ENCODE measurements at places on chromosomes 2 and 18.

GRCh38 chr2:230244211-230244610 lies 18.7 kb downstream of the SP140 start:
- no peak for DNase-seq

GRCh38 chr2:216108310-216108966 lies 710 bp upstream of the XRCC5 start:
- DNase-seq, result no peak

DNA sequence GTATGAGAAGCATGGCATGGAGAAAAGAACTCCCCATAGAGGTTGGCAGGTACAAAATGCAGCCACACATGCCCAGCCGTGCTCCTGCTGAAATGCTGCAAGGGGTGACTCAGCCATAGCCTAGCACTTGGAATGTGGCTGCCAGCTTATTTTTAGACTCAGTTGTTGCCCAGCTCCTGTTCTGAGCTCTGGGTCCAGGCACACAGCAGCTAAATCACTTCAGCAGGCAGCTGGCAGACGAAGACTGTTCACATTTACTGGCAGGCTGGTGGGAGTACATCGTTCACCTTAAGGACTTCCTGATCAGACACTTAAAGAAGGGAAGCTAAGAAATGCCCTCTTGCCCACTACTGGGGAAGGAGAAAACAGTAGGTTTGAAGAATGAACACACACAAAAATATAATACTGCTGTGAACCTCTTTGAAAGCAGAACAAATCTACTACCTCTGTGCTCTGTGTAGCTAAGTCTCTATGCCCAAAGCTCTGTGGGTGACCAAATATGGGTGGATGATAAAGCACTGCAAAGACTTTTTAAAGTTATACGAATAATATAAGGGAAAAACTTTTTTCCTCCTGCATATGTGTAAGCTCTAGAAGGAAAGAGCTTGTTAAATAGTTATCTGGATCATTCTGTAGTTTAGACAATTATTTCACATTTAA lies 146.1 kb downstream of the LNPK start:
- no peak for DNase-seq

DNA sequence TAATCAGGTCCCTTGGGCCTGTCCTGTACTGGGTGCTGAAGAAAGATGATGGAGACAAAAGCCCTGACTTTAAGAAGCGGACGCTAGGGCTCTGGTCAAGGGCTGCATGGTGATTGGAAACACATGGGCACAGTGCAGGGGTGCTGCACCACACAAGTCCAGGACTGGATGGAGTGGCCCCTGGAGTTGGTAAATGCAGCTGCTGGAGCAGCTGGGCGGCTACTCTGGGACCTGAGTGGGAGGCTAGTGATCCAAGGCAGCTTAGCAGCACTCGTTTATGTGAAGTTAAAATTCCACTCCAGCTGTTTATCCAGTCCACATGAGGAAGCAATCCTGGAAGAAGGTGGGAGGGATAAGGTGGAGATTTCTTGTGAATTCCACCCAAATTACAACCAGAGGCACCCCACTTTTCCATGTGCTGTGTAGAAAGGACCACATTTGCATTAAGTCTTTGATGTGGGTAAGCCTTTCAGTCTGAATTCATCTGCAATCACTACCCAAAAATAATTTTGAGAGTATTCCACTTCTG lies 24.9 kb downstream of the MERTK start:
- no peak for DNase-seq

DNA sequence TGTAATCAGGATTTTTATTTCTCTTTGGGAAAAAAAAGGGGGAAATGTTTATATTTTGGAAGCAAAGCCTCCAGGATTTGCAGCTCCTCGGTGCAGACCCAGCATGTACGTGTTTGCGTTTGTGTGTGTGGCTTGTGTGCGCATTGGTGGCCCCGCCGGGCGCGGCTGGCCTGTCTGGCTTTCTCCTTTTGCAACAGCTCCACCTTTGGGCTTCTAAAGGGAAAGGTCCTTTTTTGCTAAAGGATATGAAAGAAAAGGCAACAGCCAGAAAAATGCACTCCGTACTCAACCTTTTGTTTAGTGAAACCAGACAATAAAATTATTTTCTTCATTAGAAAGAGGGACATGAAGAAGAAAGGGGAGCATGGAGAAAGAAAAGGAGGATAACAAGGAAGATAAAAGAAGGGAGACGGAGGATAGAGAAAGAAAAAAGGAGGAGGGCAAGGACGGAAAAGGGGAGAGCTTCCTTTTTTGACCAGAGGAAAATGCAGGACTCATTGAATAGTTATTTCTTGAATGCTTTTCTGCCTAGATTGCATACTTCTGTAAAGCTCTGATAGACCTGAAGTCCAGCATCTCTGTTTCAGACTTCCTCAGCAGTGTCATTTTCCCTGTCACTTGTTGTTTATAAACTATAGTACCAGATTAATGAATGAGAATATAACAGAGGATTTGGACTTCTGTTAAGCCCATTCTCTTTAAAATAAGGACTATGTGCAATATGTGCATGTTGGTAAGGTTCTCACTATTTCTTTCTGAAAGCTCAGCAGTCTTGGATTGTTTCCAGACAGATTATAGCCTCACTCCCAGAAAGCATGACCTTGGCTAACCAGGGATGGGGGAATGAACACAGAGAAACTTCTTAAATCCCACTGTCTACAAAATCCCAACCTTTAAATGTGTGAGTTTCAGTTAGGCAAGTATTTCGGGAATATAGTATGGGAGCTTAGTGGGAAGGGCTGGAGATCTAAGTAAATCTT lies 563.1 kb upstream of the PIK3C3 start:
- DNase-seq, result peak; percentile 14

GRCh38 chr2:238286551-238286950 lies 1.9 kb downstream of the PER2 start:
- DNase-seq, result no peak

DNA sequence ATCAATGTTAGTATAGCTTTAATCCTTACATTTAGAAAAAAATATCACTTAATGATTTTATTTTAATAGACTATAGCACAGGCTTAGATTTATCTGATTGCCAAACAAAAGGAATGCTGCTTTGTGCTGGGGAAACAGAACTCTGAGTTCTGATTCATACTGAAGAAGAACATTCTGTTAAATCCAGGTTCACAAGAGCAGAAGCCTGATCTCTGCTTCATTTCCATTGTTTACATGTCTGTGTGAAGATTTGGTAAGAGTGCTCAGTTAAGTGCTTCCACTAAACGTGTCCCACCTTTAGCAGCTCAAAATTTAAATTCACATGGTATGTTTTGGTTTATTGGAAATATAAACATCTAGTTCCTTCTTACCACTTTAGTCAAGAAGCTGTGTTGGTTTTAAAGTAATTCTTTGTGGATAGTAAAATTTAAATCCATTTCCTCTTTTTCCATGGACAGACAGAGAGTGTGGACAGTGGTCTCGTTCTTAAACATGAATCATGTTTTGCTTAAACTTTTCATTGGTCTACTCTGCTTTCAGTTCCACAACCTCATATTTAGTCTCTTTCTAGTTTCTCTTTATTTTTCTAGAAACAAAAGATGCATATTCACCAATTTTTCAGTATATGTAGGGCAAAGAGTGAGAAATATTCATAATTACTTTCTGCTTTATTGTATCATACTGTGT lies 59.1 kb downstream of the NYAP2 start:
- no peak for DNase-seq

DNA sequence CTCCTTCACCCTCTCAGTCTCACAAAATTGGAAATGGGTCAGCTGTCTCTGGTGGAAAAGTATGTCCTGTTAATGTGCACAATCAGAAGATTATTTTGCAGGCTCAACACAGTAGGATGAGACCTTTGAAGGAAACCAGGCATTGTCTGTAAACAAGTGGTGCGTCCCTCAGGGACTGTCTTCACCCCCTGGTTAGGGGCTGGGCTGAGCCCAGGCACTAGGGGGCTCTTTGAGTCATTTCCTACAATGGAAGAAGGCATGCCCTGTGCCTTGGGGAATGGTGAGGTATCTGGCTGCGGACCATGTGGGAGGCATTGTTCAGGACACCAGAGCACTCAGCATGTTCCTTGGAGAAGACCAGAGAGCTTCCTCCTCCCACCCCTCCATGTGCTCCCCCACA lies 26.8 kb downstream of the PKDCC start:
- DNase-seq, result no peak

- no peak for DNase-seq
Observed at GRCh38 chr18:47528343-47528742, 276.9 kb upstream of the SKOR2 start.

DNA sequence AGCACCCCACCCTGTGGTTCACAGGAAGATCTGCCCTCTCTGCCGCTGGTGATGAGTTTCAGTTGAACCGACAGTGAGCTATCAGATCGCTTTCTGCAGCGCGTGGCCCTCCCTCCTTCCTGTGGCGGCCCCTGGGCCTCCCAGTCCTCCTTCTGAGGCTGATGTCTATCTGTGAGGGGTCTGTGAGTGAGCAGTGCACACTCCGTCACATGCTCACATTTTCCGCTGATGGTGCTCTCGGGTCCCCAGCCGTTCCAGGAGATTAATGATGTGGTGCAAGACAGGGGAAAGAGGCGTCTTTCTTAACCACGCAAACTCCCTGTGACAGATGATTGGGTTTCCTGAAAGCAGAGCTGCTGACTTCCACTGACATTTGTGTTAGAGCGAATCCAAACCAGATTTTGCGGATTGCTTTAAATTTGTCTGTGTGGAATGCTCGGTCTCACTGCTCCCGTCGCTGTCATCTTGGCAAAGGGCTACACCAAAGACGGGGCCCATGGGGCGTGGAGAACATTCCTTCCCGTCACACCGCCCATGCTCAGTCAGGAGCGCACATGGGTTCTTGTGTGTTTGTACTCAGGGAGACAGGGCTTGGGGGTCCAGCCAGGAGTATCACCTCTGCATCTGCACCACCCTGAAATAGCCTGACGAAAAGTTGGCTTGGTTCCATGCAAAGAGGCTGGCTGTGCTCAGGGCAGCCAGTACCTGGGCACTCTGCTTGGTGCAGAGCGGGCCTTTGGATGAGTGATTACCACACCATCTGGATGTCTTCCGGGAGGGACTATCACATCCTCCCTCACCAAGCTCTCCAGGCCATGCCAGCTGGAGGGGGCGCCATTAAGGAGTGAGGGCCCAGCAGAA lies 154.7 kb upstream of the HS6ST1 start:
- DNase-seq, result peak; percentile 49

DNA sequence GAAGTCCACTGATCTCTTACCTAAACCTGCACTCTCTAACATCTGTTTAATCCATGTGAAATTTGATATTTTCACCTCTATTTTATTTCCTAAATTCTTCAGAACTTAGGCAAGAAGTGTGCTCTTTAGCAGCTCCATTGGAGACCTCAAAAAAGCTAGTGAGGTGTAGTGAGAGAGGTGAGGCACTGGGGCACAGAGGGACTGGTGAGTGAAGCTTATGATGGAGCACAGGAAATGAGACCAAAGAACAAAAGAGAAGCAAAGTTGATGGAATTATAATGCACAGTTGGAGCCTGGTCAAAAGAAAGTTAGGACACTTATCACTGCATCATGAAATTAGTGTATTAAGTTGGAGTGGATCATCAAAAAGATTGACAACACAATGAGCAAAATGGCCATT lies 1050.7 kb upstream of the NRXN1 start:
- DNase-seq, result no peak

DNA sequence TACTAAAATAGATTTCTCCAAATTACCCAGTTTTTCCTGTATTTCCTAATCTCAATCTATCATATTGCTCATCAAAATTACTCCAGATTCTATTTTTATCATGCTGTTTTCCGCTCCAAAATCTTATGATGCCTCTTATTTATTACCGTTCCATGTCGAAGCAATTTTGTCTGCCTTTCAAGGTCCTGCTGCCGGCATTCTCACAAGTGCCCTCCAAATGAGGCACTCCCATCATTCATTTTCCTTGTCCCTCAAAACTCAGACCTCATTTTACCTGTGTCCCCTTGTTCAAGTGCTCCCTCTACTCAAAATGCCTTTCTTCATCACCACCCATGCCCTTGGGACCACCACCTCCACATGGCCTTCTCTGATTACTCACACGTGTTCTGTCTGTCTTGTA lies 13.1 kb downstream of the NEB start:
- DNase-seq, result no peak

- DNase-seq, result no peak
Observed at GRCh38 chr2:113406114-113406513, 31.4 kb upstream of the ZNG1B start.

GRCh38 chr2:141200191-141200590 lies 930.6 kb downstream of the LRP1B start:
- no peak for DNase-seq

Measured in GM20000 (cell line).